ENCODE measurements at places on chromosomes 3 and 15.

GRCh38 chr3:53833053-53833645, 13.1 kb downstream of the CHDH start:
- DNase-seq: no peak

DNA sequence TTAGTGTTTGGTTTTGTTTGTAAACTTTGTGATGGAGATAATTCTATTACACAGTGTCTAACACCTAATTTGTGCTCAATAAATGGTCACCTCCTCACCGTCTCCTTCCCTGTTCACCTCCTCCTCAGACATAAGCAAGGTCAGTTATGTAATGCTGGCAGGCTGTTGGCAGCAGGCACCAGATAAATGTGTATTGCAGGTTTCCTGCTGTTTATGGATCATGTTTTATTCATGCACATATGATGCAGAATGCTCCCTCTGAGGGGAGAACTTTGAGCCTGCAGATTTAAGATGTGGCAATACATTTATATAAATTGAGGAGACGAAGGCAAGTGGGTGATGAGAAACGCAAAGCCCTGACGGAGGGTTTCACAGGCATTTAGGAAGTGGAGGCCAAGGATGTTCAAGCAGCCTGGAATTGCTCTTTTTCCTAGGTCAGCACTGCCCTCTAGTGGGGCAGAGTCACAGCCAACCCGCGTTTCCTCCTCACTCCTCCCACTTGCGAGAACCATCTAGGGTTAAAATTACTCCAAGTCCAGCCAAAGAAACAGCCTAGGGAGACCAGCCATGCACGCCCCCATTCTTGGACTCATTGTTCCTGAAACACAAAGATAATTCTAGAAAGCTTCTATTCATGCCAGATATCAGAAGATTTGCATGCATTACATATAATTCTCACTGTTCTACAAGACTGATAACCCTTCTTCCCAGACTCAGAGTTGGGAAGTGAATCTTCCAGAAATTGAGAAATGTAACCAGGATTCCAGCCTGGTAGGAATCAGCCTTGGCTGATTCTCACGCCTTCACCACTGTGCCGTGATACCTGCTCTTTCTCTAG, 228.7 kb downstream of the SLCO3A1 start:
- peak; percentile 78 for DNase-seq

GRCh38 chr15:73518876-73519733, 76.1 kb downstream of the REC114 start:
- peak; percentile 8 for DNase-seq

DNA sequence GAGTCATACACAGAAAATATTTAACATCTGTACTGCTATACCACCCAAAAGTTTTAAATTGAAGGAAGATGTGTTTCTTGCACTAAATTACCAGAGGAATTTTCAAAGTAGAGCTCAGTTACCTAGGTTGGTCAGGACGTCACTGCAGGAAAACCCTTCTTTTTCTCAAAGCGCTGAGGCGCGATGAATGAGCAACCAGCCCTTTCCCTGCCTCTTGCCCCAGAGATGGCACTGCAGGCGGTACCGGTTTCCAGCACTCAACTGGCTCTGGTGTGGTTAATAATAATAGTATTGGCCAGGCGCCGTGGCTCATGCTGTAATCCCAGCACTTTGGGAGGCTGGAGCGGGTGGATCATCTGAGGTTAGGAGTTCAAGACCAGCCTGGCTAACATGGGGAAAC, 49.3 kb downstream of the HES1 start:
- no peak for DNase-seq

DNA sequence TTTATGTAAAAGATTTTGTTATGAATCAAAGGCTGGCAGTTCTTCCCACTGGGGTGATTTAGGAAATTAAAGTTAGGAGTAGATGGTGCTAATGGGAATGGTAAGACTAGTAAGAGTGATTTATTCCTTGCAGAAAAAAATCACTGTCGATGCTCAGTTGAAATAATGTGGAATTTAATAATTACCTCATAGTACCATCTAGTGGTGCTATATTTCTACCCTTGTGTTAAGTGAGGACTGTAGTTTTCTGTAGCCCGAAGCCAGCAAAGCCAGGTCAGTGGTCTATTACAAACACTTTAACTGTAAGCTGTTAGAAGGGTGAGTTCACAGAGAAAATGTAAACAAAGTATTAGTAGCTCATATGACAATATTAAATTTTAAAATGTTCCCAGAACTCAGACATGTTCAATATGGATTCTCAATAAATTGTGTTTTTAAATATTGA, 39.5 kb upstream of the GOLGA8J start:
- DNase-seq: no peak

DNA sequence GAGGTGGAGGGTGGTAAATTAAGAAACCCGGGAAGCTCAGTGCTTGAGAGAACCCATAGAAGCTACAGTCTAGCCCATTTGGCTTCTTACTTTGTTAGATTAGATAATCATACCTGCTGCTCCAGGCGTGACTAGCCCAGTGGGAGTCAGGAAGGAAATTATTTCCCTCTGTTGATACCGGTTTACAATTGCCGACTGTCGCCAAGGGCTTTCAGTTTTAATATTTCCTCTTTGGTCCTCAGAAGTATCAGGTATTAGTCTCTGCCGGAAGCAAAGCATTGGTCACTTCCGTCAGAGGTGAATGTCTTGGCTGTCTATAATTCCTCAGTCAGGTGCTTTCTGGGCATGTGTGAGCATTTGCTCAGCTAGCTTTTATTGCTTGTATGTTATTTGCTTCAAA, 75.2 kb downstream of the LPP start:
- no peak for DNase-seq

- no peak for DNase-seq
Observed at GRCh38 chr3:48411606-48412374, 18.1 kb downstream of the PLXNB1 start.

DNA sequence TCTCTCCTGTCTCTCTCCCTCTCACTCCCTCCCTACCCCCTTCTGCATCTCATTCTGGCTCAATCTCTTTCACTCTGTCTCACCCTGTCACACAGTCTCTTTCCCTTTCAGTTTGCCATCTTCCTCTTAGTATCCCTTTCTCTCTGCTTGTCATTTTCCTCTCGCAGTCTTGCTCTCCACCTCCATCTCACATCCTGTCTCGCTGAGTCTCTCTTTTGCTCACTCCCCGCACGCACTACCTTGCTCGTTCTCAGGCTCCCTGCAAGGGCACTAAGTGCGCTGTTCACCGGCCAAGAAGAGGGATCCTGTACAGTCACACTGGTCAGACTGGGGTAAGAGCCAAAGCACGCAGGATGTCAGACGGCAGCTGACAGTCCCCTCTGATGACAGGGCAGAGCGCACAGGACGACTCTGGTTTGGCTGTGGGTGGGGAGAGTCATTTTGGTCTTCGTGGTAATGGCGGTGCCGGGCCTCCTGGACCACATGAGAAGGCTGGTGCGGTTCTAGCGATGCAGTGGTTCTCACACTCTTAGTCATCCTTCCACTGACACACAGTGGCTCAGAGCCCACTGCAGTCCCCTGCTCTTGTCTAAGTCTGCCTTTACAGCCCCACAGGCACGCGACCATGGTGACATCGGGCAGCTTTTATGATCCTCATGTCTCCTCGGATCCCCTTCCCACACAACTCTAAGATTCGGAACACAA, 356.8 kb downstream of the FOXP1 start:
- no peak for DNase-seq

- peak; percentile 9 for DNase-seq
Observed at GRCh38 chr15:52518487-52519371, 10.0 kb downstream of the MYO5A start.

DNA sequence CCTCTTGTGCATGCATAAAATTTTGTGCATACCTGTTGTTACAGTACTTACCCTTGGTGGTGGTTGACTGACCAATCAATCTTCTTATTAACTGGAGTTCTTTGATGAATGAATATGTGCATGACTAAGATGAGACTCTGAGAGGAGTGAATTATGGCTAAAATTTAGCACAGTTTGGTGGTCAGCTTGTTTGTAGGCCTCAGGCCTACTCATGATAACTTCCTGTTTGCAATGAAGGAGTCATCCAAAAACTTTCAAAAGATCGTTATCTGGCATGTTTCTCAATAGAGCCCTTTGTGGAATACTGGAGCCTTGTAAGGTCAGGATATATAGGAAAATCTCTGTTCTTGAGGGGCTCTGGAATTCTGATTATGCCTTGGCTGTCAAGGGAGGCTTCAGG, 66.5 kb downstream of the LEKR1 start:
- DNase-seq: peak; percentile 20

DNA sequence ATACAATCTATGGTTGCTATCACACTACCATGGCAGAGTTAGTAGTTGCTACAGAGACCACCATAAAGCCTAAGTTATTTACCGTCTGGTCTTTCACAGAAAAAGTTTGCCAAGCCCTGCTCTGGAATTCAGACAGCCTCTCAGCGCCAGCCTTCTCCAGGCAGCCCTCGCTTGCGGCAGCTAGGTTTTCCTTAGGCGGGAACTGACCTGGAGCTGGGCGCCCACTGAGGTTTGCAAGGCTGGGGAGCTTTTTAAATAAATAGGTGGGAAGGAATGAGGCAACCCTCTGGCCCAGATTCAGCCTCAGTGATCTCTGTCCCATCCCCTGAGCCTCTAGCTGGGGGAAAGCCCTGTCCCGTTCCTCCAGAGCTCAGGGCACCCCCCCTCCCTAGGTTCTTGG, 1.2 kb downstream of the CTSH start:
- no peak for DNase-seq

- DNase-seq: no peak
Observed at GRCh38 chr3:114384558-114384903, 90.7 kb downstream of the TIGIT start.

DNA sequence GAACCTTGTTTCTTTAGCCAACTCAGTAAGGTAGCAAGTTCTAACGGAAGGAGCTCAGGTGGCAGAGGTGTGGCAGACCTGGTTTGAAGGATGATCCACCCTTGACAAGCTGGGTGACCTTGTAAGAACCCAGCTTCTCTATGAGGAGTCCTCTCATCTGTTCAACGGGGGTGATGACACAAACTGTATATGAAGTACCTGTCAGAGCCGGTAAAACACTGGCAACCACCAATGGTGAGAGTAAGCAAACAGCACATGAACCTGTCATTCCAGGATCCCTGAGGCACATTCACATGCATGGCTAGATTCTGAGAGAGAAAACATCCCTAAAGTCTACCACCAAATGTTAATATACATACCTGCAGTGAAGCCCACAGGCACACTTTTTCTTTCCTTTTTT, 2.4 kb downstream of the SCAP start:
- no peak for DNase-seq

- peak; percentile 50 for DNase-seq
Observed at GRCh38 chr3:31695280-31696008, 162.7 kb downstream of the STT3B start.

DNA sequence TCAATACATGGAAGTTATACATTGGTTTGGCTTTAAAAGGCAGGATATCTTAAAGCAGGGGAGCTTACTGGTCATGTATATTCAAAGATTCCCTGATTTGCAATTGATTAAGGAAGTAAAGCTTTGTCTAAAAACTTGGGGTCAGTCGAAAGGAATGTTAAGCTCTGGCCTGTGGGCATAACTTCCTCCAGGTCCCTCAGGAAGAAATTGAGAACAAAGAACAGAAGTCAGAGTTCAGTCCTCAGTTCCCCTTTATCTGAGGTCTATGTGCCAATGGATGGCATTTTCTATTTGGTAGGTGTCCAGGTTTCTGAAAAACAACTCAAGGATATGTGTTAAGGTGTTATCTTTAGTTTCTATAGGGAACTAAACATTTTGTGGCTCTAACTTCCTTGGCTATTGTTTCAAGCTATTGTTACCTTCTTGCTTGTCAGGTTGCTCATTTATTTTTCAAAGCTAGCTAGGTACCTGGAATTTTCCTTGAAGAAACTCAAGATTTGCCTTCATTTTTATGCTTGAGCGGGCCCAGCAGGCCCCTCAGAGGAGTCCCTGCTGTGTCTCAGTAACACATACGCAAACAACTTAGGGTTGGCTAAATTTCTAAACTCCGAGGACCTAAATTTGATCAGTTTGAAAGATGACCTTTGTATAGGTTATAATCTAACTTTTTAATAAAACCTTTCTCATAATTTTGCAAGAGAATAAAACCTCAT, 135.0 kb upstream of the UBE2E2 start:
- no peak for DNase-seq

DNA sequence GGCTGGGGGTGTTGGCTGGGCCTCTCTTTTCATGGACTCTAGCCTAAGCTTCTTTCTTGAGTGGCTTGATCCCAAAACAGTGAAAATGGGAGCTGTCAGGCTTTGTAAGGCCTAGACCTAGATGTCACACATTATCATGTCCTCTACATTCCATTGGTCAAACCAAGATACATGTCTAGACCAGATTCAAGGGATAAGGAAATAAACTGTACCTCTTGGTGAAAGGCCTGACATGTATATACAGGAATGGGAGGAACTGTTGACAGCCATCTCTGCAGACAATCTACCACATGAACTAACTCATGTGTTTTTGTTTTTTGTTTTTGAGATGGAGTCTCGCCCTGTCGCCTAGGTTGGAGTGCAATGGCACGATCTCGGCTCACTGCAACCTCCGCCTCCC, 11.1 kb upstream of the RPP25 start:
- no peak for DNase-seq

GRCh38 chr3:189262746-189263145, 91.0 kb downstream of the TPRG1 start:
- DNase-seq: no peak

- peak; percentile 80 for DNase-seq
Observed at GRCh38 chr3:169863458-169863899, 6.3 kb downstream of the LRRC31 start.

DNA sequence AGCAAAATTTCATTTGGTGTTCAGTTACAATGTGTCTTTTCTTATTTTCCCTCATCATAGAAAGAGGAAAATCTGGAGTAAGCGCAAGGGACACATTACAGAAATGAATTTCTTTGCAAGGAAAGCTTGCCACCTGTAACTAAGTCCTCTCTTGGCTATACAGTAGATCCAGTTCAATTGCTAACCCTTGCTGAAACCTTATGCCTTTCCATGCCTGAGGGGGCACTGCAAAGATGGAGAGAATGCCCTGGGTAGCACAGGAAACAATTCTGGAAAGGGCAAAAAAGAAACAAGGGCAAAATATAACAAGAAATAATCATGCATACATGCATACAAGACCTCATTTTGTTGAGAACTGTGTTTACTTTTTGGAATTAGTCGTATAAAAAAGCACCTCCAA, 4.3 kb downstream of the CADM2 start:
- no peak for DNase-seq

- DNase-seq: no peak
Observed at GRCh38 chr3:99646107-99646435, 7.7 kb downstream of the COL8A1 start.

DNA sequence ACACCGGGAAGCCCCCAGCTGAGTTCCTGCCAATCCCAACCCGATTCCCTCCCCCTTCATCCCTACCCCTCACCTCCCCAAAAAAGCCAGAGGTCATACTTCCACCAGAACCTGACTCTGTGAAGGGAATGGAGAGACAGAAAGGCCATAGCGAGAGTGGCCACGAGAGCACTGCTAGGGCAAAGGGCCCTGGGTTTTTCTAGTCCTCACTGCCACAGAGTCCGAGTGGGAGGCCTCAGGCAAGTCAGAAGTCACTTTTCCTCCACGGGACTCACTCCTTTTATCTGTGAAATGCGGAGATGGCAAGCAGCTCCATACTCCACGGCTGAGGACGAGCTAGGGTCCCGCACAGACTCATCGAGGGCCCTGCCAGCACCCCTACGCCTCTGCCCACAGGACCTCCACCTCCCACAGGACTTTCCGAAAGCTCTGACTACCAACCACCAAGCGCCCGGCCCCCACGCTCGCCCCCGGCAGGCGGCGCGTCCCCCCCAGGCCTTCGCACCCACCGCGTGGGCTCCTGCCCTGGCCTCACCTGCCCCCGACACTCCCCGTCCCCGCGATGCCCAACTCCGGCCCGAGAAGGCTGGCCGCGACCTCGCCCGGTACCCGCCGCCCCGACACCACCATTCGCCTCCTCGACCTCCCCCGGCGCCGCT, 792 bp downstream of the ATP13A3 start:
- DNase-seq: peak; percentile 64

Measured in NB4 (cell line).